ENCODE measurements at places on chromosomes 5 and 9.

GRCh38 chr9:101930783-101931182 is 192.3 kb upstream of the GRIN3A start:
- peaks cover 24% of the 10 kb centered on the region for H3K27me3 ChIP-seq
- H3K4me3 ChIP-seq: no peak overlapping the region
- DNase-seq: no peak
- no peaks in the 10 kb centered on the region for H3K36me3 ChIP-seq

- H3K4me1 ChIP-seq: no peaks in the 10 kb centered on the region
- no peaks in the 10 kb centered on the region for H3K27me3 ChIP-seq
- no peak overlapping the region for H3K4me3 ChIP-seq
- peaks cover 59% of the 10 kb centered on the region for H3K36me3 ChIP-seq
Observed at GRCh38 chr9:132381966-132382541, 24.6 kb downstream of the TTF1 start.

GRCh38 chr9:7172154-7173115 is 414.7 kb downstream of the KDM4C start:
- no peak for DNase-seq
- no peaks in the 10 kb centered on the region for H3K27me3 ChIP-seq
- no peaks in the 10 kb centered on the region for H3K36me3 ChIP-seq
- no peaks in the 10 kb centered on the region for H3K4me1 ChIP-seq

GRCh38 chr5:32559411-32559810 is 25.9 kb upstream of the SUB1 start:
- no peaks in the 10 kb centered on the region for H3K27me3 ChIP-seq
- H3K4me3 ChIP-seq: no peak overlapping the region
- no peaks in the 10 kb centered on the region for H3K4me1 ChIP-seq
- no peaks in the 10 kb centered on the region for H3K36me3 ChIP-seq
- DNase-seq: no peak
- H3K27ac ChIP-seq: no peak overlapping the region

- no peaks in the 10 kb centered on the region for H3K4me1 ChIP-seq
- no peak overlapping the region for H3K4me3 ChIP-seq
Observed at GRCh38 chr5:103366918-103367549, 108.5 kb downstream of the MACIR start.

GRCh38 chr9:130421802-130422276 is 22.9 kb upstream of the ASS1 start:
- no peak overlapping the region for H3K27ac ChIP-seq
- no peak overlapping the region for H3K4me3 ChIP-seq
- no peaks in the 10 kb centered on the region for H3K36me3 ChIP-seq
- H3K27me3 ChIP-seq: no peaks in the 10 kb centered on the region

DNA sequence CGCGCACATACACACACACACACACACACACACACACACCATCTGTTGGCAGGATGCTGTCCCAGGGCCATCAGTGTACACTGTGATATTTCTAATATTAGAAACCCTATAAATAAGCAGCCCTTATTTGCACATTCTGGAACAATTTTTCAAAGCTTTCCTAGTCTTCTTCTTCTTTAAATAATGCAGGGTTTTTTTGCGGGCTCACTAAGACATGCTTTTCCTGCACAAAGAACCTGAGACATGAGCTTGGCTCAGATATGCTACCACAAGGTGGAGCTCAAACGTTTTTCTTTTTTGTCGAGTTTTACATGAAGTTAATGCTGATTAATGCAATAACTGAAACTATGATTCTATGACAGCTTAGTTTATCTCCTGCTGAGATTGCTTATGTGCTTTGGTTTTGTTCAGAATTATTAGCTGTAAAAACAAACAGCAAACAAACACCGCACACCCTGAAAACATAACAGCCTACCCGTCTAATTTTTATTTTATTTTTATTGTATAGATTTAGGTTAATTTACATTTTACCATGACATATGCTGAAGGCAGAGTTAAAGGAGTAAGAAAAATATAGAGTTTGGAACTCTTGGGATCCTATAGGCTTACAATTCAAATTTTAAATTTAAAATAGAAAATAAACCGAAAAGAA is 95.8 kb downstream of the ALDH1A1 start:
- no peak overlapping the region for H3K4me3 ChIP-seq
- no peaks in the 10 kb centered on the region for H3K4me1 ChIP-seq
- DNase-seq: no peak
- H3K36me3 ChIP-seq: no peaks in the 10 kb centered on the region
- H3K27ac ChIP-seq: no peak overlapping the region

DNA sequence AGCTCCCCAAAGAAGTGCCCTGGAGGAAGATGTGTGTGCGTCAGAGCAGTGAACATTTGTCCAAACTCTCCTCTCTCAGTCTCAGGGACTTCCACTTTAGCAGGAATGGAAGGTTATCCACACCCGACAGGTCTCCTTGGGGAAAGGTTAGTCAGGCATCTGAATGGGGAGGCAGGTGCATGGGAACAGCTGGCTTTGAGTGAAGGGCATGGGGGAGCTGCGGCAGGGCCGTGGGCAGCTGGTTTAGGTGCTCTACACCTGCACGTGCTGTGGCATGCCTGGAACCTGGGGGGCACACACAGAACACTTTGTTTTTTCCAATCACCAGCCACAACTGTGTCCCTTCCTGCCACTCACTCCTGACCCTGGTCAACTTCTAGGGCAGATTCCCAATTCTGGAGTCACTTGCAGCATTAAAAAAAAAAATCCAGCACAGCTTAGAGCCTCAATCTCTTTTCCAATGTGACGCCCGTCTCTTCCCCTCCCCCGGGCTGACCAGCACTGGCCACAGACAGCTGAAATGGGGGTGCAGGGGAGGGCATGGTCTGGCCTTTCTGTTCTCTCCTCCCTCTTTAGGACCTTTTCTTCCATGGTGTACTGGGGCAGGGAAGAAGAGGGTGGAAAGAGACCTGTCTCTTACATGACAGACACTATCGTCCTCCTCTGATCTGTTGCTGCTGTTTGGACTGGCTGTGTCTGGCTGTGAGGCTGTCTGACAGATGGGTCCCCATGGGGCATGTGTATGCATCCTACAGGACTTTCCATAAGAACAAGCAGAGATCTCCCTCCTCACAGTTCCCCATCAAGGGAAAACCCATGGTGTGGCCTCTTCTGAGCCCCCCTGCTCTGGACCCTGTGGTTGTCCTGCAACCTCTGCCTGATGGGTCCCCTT is 9.5 kb upstream of the IL3 start:
- H3K4me3 ChIP-seq: no peak overlapping the region
- no peak for DNase-seq
- no peaks in the 10 kb centered on the region for H3K4me1 ChIP-seq
- no peaks in the 10 kb centered on the region for H3K27me3 ChIP-seq

DNA sequence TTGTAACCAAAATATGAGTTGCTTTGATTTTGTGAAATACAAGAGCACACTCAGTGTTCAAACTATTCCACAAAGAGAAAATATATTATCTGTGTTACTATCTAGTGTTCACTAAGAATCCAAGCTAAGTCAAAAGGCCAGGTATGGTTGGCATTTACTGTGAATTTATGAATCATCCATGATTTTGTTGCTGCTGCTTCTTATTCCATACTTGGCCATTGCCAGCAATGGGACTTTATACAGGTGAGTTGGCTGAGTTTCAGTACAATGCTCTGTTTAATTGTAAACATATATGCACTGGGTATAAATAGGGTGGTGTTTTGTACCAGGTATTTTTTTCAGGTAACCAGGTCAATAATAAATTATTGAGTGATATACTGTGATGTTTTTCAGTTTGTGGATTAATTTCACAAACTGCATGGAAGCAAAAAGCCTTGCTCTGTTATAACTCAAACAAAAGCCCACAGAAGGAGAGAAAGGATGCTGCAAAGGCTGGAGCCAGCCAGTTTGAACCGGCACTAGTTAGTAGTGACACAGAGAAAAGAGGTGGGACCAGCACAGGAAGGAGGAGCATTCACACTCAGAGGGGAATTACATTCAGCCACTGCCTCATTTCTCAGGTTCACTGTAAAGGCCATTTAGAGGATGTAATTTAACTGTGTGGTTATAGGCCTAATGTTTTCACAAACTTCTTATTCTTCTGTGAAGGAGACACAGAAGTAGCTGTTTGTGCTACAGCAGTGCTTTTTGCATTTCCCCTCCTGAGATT is 381.8 kb downstream of the ADGRV1 start:
- peaks cover 51% of the 10 kb centered on the region for H3K4me1 ChIP-seq
- H3K4me3 ChIP-seq: no peak overlapping the region
- H3K27me3 ChIP-seq: no peaks in the 10 kb centered on the region
- peak overlapping the region; percentile 45 for H3K27ac ChIP-seq
- no peaks in the 10 kb centered on the region for H3K36me3 ChIP-seq

GRCh38 chr9:98401140-98402018 is 145.9 kb upstream of the TBC1D2 start:
- no peaks in the 10 kb centered on the region for H3K4me1 ChIP-seq
- no peak for DNase-seq

DNA sequence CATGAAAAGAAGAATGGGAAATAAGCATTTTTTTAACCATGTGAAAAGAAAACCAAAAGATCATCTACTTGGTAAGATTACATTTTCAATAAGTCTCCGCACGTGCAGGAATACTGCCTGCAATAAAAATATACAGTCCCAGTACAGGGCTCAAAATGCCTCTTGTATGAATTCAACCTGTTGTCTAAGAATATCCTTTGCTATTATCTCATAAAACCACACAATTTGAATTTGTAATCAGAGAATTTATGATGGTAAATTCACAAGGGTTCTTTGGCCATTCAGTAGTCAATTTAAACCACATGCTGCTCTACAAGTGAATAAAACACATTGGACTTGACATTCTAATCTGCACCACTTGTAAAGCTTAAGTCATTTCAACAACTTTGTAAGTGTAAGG is 46.6 kb downstream of the ST8SIA4 start:
- no peak for DNase-seq
- no peaks in the 10 kb centered on the region for H3K36me3 ChIP-seq
- no peaks in the 10 kb centered on the region for H3K4me1 ChIP-seq
- H3K27ac ChIP-seq: no peak overlapping the region
- no peaks in the 10 kb centered on the region for H3K27me3 ChIP-seq

DNA sequence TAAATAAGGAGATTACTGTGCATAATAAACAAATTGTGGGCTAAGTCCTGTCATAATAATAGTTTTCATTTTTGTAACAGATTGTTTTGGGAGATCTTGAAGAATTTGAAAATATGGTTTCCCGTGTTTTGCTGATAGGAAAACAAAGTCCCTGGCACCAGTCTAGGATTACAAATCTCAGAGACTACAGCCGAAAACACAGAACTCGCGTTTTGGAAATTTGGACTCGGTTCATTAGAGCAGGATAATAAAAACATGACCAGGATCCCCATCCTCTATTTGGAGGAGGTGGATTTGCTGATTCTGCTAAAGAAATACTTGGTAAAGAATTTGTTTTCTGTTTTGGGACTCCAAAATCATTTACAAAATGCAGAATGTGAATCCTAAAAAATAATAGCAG is 1194.4 kb downstream of the DTWD2 start:
- H3K27ac ChIP-seq: no peak overlapping the region
- no peaks in the 10 kb centered on the region for H3K4me1 ChIP-seq
- DNase-seq: no peak

GRCh38 chr5:126875303-126875785 is 98.4 kb downstream of the LMNB1 start:
- no peak overlapping the region for H3K4me3 ChIP-seq
- no peaks in the 10 kb centered on the region for H3K4me1 ChIP-seq
- no peaks in the 10 kb centered on the region for H3K27me3 ChIP-seq
- no peak overlapping the region for H3K27ac ChIP-seq
- no peak for DNase-seq
- H3K36me3 ChIP-seq: no peaks in the 10 kb centered on the region

DNA sequence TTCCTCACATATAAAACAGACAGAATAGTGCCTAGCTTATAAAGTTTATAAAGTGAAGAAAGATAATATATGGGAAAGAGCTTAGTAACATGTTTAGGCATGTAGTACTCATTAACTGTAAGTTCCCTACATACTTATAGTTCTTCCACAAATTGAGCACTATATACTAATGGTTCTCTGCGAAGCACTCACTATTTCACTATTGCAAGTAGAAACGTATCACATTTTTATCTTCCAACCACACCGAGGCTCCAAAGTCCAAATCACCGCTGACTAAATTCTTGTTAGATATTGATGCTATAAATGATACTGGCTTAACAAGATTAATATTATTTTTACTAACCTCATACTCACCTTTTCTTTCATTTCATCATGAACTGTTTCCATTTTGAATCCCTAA is 61.0 kb downstream of the FBXW11 start:
- H3K4me3 ChIP-seq: no peak overlapping the region
- H3K4me1 ChIP-seq: peaks cover 22% of the 10 kb centered on the region
- DNase-seq: no peak
- H3K27ac ChIP-seq: peak overlapping the region; percentile 32

GRCh38 chr5:151151793-151152192 is 5.8 kb downstream of the ANXA6 start:
- no peak for DNase-seq
- peaks cover 16% of the 10 kb centered on the region for H3K4me1 ChIP-seq
- H3K36me3 ChIP-seq: peaks cover 6% of the 10 kb centered on the region
- H3K27me3 ChIP-seq: no peaks in the 10 kb centered on the region
- H3K4me3 ChIP-seq: no peak overlapping the region

GRCh38 chr5:160835376-160835775 is 16.6 kb downstream of the ATP10B start:
- H3K27ac ChIP-seq: peak overlapping the region; percentile 98
- no peak overlapping the region for H3K4me3 ChIP-seq
- H3K4me1 ChIP-seq: peaks cover 32% of the 10 kb centered on the region
- H3K27me3 ChIP-seq: no peaks in the 10 kb centered on the region
- no peaks in the 10 kb centered on the region for H3K36me3 ChIP-seq

GRCh38 chr5:96318569-96319110 is 114.4 kb downstream of the PCSK1 start:
- DNase-seq: no peak
- no peak overlapping the region for H3K27ac ChIP-seq
- peaks cover 16% of the 10 kb centered on the region for H3K4me1 ChIP-seq
- no peak overlapping the region for H3K4me3 ChIP-seq
- no peaks in the 10 kb centered on the region for H3K36me3 ChIP-seq

DNA sequence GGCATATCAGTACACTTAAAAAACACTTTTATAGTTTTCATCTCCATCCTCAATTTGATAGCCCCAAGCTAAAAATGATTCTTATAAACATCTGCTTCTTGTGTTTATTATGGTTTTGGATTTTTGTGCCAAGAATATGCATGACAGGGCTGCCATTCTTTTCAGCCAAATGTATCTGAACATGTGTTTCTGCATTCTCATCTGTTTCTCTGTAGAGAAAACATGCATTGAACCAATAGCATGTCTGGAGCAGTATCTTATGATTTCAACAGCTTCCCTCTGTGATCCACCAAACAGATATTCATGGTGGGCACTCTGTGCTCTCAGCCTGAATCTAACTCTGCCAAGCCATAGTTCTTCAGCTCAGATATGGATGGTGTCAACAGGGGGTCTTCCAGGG is 99.3 kb upstream of the ERCC6L2 start:
- H3K4me1 ChIP-seq: no peaks in the 10 kb centered on the region
- no peaks in the 10 kb centered on the region for H3K36me3 ChIP-seq

- no peaks in the 10 kb centered on the region for H3K4me1 ChIP-seq
- no peaks in the 10 kb centered on the region for H3K27me3 ChIP-seq
- H3K36me3 ChIP-seq: no peaks in the 10 kb centered on the region
- no peak overlapping the region for H3K27ac ChIP-seq
- DNase-seq: no peak
Observed at GRCh38 chr5:94028001-94028400, 286.6 kb upstream of the POU5F2 start.

GRCh38 chr9:136354592-136355085 is 8.9 kb downstream of the DNLZ start:
- H3K4me3 ChIP-seq: no peak overlapping the region
- H3K27me3 ChIP-seq: no peaks in the 10 kb centered on the region
- H3K27ac ChIP-seq: no peak overlapping the region
- DNase-seq: no peak

Measured in RWPE2 (cell line).